ENCODE measurements at places on chromosomes 5 and 9. TPM values are rescaled to one million over a fixed set of nuclear protein-coding genes. Genes with fewer than 3 reads are reported as not detected.

DNA sequence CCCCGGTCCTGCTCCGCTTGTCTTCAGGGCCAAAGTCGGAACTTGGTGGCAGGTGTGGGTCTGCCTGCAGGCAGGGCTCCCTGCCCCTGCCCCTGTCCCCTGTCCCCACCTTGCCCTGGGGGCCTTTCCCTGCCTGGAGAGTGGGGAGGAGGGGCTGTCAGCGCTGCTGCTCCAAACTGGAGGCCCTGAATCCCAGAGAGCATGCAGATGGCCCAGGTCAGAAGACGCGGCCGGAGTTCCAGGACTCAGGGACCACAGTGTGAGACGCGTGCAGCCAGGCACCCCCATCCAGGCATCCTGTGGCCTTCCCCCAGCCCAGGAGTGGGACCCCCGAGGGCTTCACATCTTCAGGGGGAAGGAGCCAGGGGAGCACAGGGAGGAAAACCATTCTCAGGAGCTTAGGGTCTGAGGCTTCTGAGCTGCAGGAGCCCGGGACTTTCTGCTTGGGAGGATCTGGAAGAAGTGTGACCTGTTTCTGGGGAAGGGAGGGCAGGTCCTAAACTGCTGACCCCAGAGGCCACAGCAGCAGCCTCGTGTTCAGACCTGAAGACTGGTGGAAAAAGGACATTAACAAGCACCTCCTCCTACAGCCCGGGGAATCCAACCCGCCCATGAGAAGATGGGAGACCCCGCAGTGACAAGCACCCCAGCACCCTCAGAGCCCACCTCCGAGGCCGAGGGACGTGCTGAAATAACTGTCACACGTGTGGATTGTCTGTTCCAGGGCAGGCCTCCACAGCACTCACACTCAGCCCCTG, 38.0 kb downstream of the RASGEF1C start:
- DNase-seq: no peak

DNA sequence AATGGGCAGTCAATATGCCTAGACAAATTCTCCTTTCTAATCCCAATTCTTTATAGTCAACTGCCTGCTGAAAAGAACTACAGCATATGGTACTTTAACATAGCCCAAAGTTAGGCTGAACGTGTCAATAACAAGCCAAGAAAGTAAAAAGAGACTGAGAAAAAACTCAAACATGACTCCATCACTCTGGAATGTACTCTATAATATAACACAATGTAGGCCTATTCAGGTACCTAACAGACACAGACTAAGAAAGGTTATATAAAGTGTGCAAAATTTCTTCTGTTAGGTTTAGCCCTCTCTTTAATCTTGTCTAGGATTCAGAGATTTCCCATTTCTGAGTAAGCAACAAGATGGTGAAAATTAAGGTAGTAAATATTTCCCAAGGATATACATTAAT, 209.7 kb upstream of the PRR16 start:
- DNase-seq: no peak

DNA sequence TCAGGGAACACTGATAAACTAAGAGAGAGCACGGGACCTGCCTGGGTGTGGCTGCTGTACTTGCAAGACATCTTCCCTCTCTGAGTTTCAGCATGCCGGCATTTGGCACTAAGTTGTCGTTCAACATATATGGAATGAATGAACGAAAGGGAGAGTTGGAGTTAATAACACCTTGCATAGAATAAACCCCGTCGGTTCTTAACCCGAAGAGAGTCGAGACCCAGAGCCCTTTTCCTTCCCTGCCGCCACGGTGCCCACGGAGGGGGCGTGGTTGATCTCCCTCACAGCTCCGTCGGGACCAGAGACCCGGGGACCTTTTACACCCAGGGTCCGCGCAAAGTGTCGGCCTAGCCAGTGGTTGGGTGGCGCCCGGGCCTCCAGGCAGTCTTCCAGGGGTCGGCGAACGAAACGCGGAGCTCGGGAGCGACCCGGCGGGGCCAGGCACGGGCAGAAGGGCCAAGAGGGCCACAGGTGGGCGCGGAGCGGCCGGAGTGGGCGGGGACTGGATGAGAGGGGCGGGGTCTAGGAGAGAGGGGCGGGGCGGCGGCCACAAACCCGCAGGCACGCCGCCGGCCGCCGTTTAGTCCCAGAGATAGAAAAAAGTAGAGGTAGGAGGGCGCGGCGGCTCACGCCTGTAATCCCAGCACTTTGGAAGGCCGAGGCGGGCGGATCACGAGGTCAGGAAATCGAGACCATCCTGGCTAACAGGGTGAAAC, 735 bp upstream of the RPL26L1 start:
- peak; percentile 98 for DNase-seq

DNA sequence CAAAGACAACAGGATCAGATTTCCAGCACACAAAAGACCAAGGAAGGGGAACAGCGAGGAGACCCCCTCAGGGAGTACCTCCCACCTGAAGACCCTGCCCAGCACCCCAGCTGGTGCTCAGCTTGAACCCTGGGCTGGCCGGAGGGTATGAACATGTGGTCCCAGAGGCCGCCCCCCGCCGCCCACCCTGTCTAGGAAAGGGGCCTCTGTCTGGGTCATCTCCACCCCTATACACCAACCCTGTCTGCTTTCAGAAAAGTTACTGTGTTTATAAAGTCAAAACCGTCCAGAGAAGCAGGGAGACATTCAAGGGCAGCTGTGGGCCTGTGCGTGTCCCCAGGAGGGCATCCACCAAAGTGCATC, 72.2 kb downstream of the ADAMTS2 start:
- DNase-seq: no peak

DNA sequence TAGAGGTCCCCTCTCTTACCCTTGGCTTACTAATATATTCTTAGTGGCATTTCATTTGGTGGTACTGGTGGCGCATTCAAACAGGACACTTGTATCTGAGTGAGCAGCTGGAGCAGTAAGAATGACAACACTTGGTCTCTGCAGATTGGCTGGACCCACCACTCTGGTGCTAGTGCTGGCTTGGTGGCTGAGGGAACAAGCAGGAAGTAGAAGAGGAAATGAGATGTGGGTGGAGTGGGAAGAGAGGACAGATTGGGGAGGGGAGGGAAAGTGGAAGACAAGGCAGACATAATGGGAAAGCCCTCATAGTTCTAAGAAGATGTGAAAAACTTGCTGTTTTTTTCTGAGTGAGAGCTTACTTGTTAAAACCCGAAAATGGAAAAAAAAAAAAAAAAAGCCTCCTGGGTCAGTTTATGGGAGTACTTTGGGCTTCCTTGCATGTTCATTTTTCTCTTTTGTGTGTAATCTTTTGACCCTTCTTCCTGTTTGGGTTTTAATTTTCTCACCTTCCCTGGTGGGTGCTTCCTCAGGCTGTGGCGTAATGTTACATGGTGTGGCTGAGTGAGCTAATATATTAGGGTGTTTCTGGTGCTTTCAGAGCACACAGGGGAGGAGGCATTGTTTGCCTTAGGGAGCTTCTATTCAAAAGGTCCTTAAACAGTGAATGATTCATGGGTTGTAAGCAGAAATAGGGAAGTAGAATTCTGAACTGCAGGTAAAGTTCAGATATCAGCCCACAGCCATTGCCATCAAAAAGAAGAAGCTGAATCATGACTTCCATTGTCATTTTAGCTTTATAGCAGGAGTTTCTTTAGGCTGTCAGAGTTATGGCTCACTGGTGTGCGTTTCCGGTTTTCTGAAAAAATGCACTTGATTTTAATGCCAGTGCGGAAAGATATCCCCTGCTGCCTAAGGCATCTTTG, 52.3 kb downstream of the TLE4 start:
- no peak for DNase-seq

- DNase-seq: no peak
Observed at GRCh38 chr9:12853051-12853450, 78.2 kb downstream of the LURAP1L start.

GRCh38 chr5:20230010-20230409, 242.0 kb upstream of the CDH18 start:
- DNase-seq: no peak

- no peak for DNase-seq
Observed at GRCh38 chr5:112656451-112656850, 81.2 kb upstream of the APC start.

DNA sequence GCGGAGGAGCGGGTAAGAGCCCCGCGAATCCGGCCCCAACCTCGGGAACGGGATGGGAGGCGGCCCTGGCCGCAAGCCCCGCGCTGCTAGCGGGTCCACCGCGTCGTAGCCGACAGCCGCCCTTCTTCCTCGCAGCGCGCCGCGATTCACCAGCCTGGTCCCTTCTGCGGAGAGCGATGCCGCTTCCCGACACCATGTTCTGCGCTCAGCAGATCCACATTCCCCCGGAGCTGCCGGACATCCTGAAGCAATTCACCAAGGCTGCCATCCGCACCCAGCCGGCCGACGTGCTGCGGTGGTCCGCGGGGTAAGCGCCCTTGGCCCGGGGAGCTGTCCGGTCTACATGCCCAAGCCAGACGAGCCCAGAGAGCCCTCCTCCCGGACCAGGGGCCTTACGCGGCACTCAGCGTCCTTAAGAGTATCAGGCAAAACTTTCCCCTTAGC, 335 bp downstream of the ROPN1L start:
- no peak for DNase-seq

DNA sequence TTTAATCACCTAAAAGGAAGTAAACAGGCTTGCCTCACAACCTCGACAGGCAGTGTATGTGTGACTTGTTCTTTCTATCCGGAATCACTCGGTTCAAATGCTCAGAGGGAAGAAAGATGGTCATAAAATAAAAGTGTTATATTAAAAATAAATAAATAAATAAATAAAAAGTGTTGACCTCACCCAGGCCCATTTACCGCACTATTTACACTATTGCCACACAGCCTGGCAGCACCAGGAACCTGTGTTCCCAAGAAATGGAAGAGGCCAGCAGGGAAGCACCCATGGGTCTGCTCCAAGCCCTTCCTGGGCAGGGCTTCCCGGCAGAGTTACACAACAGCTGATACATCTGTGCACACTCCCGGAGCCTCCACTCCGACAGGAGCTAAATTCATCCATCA, 127.9 kb downstream of the EFNA5 start:
- DNase-seq: no peak

DNA sequence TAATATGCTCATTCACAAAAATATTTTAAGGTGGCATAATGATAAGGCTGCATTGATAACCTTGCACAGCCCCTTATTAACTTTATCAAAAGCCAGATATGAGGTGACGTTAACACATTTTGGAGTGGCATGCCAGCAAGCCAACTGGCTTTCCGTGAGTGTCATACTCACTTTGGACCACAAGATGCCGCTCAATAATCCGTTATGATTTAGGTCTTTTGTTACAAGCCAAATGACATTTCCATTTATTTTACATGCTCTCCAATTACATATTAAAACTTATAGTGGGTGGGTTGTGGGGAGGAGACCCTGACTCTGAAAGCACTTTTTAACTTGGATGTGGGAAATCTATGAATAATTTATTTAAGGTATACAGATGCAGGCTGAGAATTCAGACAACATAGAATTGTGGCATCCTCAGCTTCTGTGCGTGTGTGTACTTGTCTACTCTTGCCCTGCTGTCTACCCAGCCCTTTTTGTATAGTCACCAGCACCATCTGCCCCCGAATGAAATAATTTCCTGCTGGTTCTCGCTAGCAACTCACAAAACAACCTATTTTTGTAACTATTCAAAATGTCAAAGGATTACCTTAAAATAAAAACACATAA, 305.1 kb downstream of the PSAT1 start:
- DNase-seq: no peak

GRCh38 chr9:131387394-131387793, 6.5 kb upstream of the PRRC2B start:
- DNase-seq: no peak

DNA sequence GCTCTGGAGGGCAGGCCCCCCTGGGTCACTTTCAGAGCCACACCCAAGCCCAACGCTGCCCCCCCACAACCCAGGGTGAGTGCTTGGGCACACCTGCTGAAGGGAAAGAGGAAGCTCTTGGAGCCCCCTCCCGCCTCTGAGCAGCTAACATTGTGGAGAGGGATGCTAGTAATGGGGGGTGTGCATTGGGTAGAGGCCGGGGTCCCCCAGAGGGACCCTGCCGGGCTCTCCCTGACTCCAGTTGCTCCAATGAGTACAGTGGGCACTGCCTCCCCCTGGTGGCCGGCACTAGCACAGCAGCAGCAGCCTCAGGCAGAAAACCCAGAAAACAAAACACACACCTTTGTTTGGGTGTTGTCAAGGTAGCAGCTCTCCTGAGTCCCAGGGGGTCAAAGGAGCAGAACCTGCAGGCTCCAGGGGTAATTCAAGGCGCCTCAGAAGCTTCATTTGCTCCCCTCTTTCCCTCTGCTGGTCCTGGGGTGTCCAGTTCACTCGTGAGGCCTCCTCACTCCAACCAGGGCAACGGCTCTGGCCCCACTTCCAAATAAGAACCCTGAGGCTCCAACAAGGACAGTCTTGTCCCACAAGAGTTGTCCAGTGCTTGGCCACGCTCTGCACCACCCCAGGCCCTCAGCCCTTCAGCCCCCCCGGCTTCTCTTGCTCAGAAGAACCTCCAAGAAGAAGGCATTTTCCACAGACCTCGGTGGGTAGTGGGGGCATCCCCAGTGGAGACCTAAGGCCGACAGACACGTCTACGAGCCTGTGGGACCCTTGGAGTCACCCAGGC, 16.1 kb downstream of the GBGT1 start:
- peak; percentile 95 for DNase-seq

- DNase-seq: no peak
Observed at GRCh38 chr5:32126691-32127090, 47.4 kb downstream of the GOLPH3 start.

DNA sequence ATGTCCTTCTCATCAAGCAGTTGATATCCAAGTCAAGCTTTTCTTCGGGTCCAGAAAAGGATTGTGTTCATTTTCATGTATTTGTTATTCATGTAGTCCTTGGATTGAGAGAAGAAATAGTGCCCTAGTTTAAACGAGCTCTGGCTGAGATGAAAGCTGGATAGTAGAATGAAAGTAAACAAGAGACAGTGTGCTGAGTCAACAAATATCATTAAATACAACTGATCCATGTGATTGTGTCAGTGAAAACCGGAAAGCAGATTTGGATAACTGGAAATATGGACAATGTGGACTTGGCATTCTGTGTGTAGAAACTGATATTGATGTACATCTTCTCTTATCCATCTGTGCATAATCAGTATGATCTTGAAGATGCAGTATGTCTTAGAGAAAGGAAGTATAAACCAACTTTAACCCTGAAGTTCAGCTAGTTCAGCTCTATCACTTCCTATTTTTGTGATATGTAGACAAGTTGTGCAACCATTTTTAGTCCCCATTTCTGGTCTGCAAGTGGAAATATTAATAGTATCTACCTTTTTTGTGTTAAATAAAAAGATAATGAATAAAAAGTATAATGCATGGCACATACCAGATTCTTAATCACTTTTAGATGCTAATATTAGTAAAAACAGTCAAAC, 4.4 kb downstream of the MUSK start:
- no peak for DNase-seq

Gene CDO1
- 9.2 TPM for total RNA-seq

Gene CDC20B
- not detected for total RNA-seq

Gene STPG3
- not detected for total RNA-seq

Gene ERAP2
- total RNA-seq: not detected

Gene TMEM141
- 80.6 TPM for total RNA-seq

Gene RGS3
- total RNA-seq: 22.4 TPM

Gene CLK4
- 6.1 TPM for total RNA-seq

Gene GMCL2
- not detected for total RNA-seq

Gene PCDHGA5
- not detected for total RNA-seq

Gene NR5A1
- total RNA-seq: 0.30 TPM

Gene MEGF10
- 12.4 TPM for total RNA-seq
